ENCODE measurements at places on chromosomes 2 and 18.

DNA sequence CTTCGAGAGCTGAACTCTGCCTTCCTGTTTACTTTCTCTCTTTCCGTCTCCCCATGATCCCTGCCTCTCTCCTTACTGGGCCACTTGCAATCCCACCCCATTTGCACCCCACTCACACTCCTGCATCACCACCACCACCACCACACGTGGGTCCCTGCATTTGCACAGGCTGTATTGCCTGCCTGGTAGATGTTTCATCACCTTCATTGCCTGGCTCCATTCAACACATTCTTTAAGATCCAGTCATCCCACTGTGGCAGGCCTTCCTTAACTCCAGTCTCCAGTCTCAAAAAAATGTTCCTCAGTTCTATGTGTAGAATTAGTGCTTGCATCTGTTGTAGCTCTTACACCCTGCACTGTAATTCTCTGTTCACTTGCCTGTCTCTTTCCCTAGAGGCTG, 13.9 kb downstream of the NOSTRIN start:
- no peak for DNase-seq

DNA sequence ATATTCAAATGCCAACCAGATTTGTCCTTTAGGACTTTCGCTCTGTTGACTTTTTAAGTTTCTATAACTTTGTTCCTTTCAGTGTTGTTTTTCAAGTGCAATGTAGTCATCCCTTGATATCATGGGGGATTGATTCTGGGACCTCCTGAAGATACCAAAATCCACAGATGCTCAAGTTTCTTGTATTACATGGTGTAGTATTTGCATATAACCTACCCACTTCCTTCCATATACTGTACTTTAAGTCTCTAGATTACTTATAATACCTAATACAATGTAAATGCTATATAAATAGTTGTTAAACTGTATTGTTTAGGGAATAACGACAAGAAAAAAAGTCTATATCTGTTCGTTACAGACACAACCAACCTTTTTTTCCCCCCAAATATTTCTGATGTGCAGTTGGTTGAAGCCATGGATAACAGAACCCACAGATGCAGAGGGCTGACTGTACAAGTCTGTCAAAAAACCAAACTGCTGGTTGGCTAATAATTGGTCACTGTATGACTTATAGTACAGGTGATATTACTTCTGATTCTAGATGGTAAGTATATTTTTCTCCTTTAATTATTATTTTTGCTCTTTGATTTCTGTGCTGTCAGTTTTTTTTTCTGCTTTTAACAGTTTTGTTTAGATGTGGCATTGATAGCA, 201.7 kb upstream of the STON1 start:
- no peak for DNase-seq

GRCh38 chr2:185970148-185970852, 231.7 kb downstream of the FSIP2 start:
- DNase-seq = no peak

- DNase-seq = no peak
Observed at GRCh38 chr18:52723550-52723970, 383.6 kb downstream of the DCC start.

GRCh38 chr2:144086965-144087364, 433.0 kb downstream of the ZEB2 start:
- DNase-seq = no peak

DNA sequence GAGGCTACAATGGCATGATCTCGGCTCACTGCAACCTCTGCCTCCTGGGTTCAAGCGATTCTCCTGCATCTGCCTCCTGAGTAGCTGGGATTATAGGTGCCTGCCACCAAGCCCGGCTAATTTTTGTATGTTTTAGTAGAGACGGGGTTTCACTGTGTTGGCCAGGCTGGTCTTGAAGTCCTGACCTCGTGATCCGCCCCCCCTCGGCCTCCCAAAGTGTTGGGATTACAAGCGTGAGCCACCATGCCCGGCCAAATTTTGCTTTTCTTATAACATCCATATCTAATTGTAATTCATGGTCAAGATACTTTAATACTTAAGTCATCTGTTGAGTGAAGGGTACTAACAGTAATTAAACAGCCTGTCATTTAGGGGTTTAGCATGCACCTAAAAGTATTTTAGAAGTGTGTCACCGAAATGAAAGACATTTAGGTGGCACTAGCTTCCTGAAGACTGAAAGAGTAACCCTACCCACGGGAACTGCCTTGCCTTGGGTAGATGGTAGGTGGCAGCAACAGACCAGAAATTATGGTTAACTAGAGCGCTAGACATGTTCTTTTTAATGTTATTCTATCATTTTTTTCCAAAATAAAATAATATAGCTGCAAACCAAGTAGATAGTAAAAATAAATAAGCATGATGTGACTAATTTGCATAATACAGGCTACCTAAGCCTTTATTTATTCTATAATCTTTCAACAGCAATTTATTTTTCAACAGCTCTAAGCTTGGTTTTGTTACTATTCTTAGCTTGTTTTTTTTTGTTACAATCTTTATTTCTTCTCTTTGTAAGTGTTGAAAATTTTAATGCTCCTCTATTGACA, 8.6 kb upstream of the ACYP2 start:
- no peak for DNase-seq

- no peak for DNase-seq
Observed at GRCh38 chr2:24863641-24864040, 56.4 kb downstream of the ADCY3 start.

DNA sequence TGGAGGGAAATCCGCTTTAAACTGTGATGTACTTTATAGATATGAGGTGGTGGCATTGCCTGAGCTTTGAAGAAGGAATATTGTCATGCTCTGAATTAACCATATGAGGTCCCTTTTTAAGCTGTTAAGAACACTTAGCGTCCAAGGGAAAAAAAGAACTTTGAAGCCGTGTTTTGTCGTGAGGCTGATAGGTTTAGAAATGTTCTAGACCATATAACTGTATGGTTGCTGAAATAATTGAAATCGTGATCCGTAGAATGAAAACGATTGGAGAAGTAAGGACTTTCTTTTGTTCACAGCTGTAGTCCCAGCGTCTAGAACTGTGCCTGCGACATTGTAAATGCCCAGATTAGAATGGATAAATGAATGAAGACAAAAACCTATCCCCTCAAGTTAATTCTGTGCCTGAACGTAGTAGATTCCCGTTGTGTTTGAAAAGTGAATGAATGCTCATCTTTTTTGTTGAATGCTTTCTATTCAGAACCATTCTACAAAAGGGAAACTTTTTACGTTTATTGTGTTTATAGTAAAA, 1.5 kb downstream of the SMCHD1 start:
- DNase-seq = no peak

GRCh38 chr2:239583879-239584859, 183.3 kb upstream of the HDAC4 start:
- DNase-seq = no peak

DNA sequence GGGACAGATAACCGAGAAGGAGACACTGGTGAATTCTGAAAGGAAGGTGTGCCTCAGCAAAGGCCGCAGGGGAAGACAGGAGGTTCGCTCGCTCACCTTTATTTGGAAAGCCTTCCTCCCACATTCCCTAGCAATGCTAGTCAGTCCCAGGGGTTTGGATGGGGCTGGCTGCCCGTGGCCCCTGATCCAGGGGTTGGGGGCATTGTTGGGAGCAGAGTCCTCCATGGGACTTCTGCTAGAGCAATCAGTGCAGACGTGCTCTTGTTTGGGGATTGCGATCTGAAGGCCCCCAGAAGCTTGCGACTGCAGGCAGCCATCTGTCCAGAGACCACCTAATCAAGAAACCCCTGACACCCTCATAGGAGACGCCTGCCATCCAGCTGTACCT, 6.0 kb upstream of the CYP27C1 start:
- DNase-seq = no peak

DNA sequence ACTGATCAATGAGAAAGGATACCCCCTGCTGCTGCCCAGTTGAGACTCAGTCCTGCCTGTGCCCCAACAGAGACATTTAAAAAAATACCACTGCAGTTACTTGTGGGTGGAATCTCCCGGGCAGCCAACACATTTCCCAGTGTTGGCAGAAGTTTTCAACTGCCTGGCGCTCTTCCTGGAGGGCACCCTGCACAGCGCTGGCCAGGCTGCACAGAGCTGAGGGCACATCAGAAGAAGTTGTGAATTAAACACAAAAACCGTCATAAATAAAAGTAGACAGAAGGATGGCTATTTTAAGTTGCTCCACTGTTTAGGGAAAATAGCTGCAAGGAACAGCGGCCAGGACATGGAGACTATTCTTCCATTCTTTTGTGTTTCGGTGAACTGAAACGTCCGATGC, 110.2 kb upstream of the THOC1 start:
- DNase-seq = no peak

- no peak for DNase-seq
Observed at GRCh38 chr2:99822474-99823207, 319.7 kb downstream of the AFF3 start.

DNA sequence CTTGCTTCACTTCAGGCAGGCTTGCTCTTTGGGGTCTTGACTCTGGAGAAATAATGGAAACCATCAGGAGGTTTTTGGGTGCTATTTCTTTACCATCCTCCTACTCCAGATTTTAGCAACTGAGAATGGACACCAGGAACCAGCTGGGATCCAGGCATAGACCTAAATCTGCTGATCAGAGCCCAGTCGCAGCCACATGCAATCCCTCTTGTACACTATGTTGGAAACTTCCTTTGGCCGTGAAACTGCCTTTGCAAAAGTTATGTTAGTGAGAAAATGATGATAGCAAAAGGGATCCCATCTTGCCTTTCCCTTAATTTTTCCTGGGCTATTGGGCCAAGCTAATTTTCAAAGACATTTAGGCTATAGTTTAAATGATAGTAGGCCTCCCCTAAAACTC, 158.8 kb upstream of the ARL4C start:
- DNase-seq = no peak

- no peak for DNase-seq
Observed at GRCh38 chr2:28544405-28544921, 48.6 kb downstream of the PLB1 start.

DNA sequence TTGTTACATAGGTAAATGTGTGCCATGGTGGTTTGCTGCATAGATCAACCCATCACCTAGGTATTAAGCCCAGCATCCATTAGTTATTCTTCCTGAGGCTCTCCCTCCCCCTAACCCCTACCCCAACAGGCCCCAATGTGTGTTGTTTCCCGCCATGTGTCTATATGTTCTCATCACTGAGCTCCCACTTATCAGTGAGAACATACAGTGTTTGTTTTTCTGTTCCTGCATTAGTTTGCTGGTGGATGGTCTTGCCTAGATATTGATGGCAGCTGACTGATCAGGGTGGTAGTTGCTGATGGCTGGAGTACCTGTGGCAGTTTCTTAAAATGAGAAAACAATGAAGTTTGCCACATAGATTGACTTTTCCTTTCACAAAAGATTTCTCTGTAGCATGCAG, 34.6 kb upstream of the MSTN start:
- no peak for DNase-seq

DNA sequence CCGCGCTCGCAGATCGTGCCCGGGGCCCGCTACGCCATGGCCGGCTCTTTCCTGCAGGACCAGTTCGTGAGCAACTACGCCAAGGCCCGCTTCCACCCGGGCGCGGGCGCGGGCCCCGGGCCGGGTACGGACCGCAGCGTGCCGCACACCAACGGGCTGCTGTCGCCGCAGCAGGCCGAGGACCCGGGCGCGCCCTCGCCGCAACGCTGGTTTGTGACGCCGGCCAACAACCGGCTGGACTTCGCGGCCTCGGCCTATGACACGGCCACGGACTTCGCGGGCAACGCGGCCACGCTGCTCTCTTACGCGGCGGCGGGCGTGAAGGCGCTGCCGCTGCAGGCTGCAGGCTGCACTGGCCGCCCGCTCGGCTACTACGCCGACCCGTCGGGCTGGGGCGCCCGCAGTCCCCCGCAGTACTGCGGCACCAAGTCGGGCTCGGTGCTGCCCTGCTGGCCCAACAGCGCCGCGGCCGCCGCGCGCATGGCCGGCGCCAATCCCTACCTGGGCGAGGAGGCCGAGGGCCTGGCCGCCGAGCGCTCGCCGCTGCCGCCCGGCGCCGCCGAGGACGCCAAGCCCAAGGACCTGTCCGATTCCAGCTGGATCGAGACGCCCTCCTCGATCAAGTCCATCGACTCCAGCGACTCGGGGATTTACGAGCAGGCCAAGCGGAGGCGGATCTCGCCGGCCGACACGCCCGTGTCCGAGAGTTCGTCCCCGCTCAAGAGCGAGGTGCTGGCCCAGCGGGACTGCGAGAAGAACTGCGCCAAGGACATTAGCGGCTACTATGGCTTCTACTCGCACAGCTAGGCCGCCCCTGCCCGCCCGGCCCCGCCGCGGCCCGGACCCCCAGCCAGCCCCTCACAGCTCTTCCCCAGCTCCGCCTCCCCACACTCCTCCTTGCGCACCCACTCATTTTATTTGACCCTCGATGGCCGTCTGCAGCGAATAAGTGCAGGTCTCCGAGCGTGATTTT, 7.6 kb downstream of the TBR1 start:
- DNase-seq = no peak

DNA sequence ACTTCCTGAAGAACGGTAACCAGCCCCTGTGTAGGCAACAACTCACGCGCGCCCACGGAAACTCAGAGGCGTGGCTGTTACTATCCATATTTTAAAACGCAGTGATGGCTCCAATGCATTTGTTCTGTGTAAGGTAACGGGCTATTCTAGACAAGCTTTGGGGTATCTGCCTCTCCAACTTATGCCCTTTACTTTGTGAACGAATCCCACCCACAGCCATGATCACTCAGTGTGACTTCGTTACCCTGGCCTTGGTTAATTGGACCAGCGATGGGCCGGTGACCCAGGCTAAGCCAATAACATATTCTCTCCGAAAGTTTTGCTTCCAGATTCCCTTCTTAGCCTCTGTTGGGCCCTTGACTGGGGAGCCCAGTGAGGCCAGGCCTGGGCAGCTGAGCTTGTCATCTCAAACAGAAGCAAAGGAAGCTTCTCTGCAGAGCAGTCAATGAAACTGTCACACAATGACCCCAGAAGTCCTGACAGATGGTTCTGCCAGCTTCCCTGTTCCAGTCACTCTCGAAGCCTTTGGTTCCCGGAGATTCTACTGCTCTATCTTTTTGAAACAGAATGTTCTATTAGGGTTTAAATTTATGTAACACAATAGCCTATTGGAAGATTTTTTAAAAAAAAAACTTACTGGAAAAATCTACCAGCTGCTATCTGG, 30.7 kb upstream of the ROCK2 start:
- DNase-seq = no peak

- DNase-seq = no peak
Observed at GRCh38 chr2:6941299-6942046, 24.3 kb downstream of the RNF144A start.

DNA sequence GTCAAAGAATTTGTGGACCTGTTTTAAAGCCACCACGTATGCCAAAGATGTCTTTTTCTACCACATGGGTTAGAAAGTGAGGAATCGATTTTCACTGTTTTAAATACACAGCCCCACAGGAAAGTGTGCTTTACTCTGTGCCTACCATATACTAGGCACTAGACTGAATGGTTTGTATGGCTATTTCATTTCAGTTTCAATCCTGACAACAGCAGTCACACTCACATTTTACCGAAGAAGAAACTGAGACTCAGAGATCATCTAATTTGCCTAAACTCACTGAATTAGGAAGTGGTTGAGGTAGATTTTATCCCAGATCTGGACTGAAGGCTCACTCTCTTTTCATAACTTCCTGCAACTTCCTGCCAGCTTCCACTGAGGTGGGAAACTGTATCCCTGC, 176.4 kb downstream of the ALK start:
- no peak for DNase-seq

GRCh38 chr2:115389898-115390565, 947.6 kb downstream of the DPP10 start:
- no peak for DNase-seq

- DNase-seq = no peak
Observed at GRCh38 chr2:195312662-195313061, 344.4 kb upstream of the SLC39A10 start.
